ENCODE measurements at places on chromosomes 12 and 14. TPM values are rescaled to one million over a fixed set of nuclear protein-coding genes. Genes with fewer than 3 reads are reported as not detected.

GRCh38 chr12:66107451-66107915, 23.1 kb downstream of the LLPH start:
- DNase-seq: no peak

DNA sequence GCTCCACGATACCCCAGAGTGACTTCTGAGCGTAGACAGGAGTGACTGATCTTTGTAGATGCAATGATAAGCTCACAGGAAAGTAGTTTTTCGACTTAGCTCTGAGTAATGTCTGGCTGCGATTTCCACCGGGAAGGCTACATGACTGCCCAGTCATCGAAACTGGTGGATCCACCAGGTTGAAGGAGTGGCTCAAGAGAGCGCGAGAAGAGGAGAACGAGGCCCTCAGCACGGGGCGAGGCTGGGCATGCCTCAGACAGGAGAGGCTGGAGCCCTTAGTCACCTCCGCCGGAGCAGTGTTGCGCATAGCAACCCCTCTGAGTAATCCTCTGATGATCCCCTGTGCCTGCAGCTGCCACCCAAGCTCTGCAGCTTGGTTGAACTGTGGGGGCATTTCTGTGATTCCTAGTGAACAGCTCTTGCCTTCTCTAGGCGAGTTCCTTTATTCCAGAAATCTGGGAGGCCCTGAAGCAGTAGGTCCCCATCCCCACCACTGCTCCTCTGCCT, 25.6 kb downstream of the ELK3 start:
- no peak for DNase-seq

DNA sequence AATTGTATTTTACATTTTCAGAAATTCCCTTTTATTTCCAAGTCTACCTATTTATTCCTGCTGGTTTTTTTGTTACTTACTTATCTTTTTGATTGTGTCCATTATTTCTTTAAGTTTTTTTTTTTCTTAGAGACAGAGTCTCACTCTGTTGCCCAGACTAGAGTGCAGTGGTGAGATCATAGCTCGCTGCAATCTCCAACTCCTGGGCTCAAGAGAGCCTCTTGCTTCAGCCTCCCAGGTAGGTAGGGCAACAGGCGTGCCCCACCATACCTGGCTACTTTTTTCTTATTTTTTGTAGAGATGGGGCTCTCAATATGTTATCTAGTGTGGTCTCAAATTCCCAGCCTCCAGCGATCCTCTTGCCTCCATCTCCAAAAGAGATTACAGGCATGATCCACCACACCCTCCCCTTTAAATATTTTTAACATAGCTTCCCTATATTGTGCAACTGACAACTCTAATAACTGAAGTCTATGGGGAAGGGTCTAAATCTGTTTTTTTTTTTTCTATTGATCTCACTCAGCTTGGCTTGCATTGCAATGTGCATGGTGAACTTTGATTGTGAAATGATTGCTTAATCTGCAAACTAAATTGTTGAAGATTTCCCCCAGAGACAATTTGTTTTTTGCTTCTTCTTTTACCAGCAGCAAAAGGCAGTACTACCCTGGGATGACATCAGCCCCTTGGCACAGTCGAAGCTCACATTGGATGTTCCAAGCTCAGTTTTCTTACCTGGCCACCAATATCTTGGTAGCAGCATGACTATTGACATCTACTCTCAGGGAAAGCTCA, 25.7 kb upstream of the COCH start:
- DNase-seq: no peak

- DNase-seq: peak; percentile 67
Measured at GRCh38 chr12:128820723-128821432, 2.9 kb downstream of the SLC15A4 start.

DNA sequence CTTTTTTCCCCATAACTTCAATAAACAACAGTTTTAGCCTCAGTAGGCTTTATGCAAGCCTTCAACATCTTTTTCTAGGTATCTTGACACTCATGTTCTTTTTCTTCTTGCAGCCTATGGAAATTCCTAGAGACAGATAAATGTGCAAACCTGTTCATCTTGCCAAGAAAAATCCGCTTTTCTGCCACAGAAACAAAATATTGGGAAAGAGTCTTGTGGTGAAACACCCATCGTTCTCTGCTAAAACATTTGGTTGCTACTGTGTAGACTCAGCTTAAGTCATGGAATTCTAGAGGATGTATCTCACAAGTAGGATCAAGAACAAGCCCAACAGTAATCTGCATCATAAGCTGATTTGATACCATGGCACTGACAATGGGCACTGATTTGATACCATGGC, 295.9 kb downstream of the ZFP36L1 start:
- no peak for DNase-seq

The NAV3 gene
- total RNA-seq: 3.3 TPM

The LRP10 gene
- total RNA-seq: 50.8 TPM

The P3H3 gene
- total RNA-seq: 10.0 TPM

All from Right ventricle myocardium superior (tissue), 1 donor.